ENCODE measurements at places on chromosomes 1 and 21.
A peak's percentile ranks its signal among the peaks of the same experiment; 100 is the strongest.

DNA sequence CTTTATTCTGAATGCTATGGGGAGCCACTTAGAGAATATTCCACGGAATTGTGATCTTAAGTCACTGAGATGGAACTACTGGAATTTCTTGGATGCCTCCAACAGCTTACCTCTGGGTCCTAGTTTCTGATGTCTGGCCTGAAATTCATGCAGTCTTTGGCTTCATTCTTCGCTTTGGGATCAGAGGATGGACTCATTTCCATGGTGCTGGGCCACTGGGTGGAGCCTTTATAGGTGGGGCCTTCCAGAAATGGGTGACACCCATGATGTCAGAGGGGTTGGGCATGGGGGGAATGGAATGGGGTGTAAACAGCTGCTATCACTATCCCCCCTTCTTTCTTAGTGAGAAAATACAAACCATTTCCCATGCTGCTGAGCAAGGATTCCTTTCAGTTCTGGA is 73.7 kb upstream of the FGGY start:
- no peak for DNase-seq

- DNase-seq, result no peak
Measured at GRCh38 chr1:22283596-22283995, 140.7 kb upstream of the WNT4 start.

DNA sequence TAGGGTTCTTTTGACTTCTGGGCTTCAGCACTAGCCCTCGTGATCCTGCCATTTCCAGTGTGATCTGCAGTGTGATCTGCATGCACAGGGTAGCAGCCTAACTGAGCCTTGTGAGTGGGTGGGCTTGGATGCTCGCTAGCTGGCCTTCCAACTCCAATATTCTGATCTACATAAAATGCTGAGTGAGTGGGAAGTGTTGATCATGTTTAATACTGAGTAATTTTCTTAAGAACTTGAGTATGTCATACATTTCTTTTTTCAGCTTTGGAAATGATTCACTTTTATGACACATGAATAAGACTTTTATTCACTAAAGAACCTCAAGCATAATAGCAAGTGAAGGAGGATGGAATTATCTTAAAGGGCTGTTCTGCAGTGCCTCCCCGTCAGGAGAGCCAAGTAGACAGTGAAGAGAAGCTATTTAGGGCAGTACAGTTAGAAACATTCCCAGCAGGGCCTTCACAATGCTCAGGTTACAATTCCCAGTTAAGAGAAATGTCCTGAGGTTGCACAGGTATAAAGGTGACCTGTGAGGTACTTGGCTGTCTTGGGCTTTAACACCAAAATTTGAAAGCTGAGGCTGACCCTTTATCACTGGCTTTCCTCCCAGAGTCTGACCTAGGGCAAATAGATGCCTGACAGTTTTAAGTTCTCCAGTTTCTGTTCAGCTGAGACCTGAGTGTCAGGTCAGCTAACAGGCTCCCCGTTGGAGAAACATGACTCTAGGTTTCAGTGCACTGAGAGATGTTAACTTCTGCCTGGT is 29.1 kb upstream of the LRRC8C start:
- no peak for DNase-seq

DNA sequence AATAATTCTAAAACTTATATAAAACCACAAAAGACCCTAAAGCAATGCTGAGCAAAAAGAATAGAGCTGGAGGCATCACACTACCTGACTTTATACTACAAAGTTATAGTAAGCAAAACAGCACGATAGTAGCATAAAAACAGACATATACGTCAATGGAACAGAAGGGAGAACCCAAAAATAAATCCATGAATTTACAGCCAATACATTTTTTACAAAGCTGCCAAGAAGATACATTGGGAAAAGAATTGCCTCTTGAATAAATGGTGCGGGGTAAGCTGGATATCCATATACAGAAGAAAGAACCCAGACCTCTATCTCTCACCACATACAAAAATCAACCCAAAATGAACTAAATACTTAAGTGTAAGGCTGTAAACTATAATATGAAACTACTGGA is 51.3 kb upstream of the KRTAP11-1 start:
- no peak for DNase-seq

DNA sequence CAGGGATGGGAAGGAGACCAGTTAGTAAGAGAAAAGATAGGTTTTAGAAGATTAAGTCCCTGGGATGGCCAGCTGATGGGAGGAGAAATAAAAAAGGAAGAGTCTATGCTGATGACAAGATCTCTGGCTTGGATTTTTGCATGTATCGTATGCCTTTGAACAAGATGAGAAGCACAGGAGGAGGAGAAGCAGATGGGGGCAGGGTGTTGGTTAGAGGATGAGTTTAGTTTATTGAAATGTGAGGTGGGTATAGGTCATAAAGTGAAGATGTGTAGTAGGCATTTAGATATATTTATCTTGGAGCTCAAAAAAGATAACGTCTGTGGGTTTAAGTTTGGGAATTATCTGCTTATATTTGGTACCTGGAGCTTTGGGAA is 1.4 kb downstream of the TIPRL start:
- peak; percentile 56 for DNase-seq

- no peak for DNase-seq
Measured at GRCh38 chr1:5574641-5575040, 417.6 kb downstream of the NPHP4 start.

- no peak for DNase-seq
Measured at GRCh38 chr1:215241451-215241850, 158.9 kb downstream of the KCNK2 start.

- no peak for DNase-seq
Measured at GRCh38 chr1:67892476-67893125, 59.3 kb upstream of the GNG12 start.

All from NCI-H82 (cell line).